ENCODE measurements at places on chromosomes 3 and 15.

GRCh38 chr3:30226601-30227151 lies 379.7 kb upstream of the TGFBR2 start:
- no peak for DNase-seq

DNA sequence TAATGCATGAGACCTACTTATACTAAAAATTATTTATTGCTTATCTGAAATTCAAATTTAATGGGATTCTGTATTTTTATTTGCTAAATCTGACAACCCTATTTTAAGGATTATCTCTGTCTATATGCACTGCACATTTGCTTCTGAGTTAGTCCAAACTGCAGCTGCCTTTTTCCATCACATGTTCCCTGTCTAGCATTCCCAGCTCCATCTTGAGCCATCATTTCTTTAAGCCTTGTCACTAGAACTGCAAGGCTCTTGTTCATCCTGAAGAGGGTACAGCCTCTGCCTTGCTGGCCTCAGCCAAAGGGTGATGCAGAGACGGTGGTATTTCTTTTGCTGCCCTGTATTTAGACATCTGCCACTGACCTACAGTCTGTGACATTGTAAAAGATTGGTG lies 125.8 kb upstream of the STT3B start:
- no peak for DNase-seq

DNA sequence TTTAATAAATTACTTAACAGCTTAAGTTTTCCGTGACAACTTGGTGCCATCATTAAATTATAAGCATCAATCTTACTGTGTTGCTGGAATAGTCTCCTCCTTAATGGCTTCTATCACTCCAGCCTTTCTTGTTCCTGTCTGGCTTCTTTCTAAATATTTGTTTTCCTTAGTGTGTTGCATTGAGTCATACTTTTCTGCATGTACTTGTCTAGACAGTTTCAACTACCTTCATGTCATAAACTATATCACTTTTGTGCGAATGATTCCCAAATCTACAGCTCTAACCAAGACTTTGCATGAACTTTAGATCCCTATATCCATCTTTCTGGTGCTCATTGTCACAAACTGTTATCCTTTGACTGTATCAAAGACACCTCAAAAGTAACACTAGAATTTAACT lies 78.4 kb downstream of the AKAP13 start:
- no peak for DNase-seq

GRCh38 chr3:9226326-9226725 lies 23.1 kb downstream of the SRGAP3 start:
- no peak for DNase-seq

- DNase-seq = no peak
Measured at GRCh38 chr3:155431856-155432570, 138.5 kb upstream of the STRIT1 start.

DNA sequence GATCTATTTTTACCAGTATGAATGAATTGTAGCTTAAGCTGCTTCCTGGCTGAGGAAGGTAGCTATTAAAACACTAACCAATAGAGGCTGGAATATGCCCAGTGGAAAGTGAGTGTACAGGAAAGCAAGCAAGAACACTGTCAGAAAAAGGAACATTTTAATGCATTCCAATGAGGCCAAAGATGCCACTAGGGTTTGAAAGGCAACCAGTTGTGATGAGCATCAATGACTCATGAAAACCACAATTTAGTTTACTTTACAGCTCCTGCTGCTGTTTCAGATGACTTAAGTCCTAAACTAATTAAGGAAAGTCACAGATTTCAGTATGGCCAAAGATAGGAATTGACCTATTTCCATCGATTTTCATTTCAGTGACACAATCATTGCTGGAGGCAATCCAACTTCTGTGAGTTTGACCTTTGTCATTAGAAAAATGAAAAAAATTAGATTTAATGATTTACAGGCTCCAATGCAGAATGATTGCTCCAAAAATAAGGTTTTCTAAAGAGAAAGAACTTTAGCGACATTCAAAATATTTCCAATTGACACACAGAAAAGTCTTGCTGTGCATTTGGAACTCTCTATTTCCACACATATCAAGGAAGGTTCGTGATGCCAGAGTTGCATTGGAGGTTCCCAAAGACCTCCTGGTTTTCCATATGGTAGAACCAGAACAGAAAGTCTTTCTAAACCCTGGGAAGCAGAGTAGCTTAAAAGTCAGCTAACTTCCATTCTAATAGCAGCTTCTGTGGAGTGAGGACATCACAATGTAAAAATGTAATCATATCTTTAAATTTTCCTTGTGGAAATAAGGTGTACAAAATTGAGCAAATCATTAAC lies 103.0 kb downstream of the SUCNR1 start:
- DNase-seq = no peak

GRCh38 chr15:40511472-40512133 lies 40.8 kb downstream of the CHST14 start:
- DNase-seq = peak; percentile 51

GRCh38 chr3:133468251-133468721 lies 68.4 kb downstream of the BFSP2 start:
- no peak for DNase-seq

DNA sequence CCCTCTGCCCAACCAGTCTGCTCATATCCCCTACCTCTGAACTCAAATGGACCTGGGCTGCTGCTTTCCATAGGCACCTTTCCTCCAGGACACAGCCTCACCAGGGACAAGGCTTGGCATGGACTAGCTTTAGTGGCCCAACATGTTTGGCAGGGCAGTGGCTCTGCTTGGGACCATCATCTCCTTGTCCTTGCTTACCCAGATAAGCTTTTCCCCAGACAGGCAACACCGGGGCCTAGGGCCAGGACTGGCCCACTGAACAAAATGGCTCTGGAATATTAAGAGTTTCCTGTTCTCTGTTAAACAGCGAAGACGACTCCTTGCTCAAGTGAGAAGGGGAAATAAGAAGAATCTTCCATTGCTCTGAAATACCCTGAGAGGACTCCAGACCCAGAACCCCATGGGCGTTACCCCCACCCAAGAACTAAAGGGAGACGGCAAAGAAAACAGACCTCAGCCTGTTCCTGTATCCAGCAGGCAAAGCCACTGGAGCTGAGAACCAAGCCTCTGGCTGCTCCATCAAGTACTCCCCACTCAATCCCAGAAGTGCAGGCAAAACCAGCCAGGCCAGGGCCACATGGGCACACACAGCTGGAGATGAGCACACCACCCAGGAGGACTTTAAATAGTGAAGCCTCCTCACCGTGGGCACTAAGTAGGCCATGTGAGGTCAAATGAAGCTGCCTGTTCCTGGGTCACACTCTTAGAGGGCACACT lies 45.5 kb downstream of the CTNNB1 start:
- DNase-seq = no peak

- DNase-seq = no peak
Measured at GRCh38 chr15:58447271-58448010, 15.7 kb downstream of the LIPC start.

- DNase-seq = no peak
Measured at GRCh38 chr3:51921081-51921578, 18.0 kb upstream of the IQCF1 start.

GRCh38 chr3:9130345-9131305 lies 118.8 kb downstream of the SRGAP3 start:
- no peak for DNase-seq

- DNase-seq = peak; percentile 83
Measured at GRCh38 chr15:80846031-80846815, 67.1 kb downstream of the CEMIP start.

DNA sequence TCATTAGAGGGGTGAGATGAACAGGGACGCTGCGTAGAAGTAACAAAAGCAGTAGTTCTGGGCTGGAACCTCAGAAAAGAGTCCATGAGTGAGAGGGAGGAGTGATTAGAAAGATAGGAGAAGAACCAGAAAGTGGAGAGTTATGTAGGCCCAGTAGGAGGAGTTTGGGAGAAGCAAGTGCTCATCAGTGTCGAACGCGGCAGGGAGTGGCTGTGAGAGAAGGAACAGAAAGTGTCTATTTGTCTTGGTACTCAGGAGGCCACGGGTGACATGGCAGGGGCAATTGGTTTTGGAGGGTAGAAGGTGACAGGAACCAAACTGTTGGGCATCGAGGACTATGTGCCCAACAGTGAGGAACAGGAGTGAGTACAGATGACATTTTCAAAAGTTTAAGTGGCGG lies 1.3 kb upstream of the INSYN1 start:
- DNase-seq = no peak

Measured in NCI-H146 (cell line).